ENCODE measurements at places on chromosomes 2 and 18. TPM values are rescaled to one million over a fixed set of nuclear protein-coding genes. Genes with fewer than 3 reads are reported as not detected.

The PSD4 gene
- polyA plus RNA-seq: 2.5 TPM

The ADAM23 gene
- polyA plus RNA-seq: 16.8 TPM

The INPP5D gene
- polyA plus RNA-seq: 8.1 TPM

The IL1B gene
- polyA plus RNA-seq: 6.1 TPM

The SLC9A4 gene
- 0.02 TPM for polyA plus RNA-seq

The BOLL gene
- polyA plus RNA-seq: 1.6 TPM

The RAB6D gene
- polyA plus RNA-seq: 1.4 TPM

The CNGA3 gene
- 0.35 TPM for polyA plus RNA-seq

The CD226 gene
- 0.66 TPM for polyA plus RNA-seq

The LOXHD1 gene
- 2.1 TPM for polyA plus RNA-seq

The FBLN7 gene
- polyA plus RNA-seq: 8.2 TPM

The ERFE gene
- 15.4 TPM for polyA plus RNA-seq

The ZSWIM2 gene
- polyA plus RNA-seq: not detected

The GAD1 gene
- 1.5 TPM for polyA plus RNA-seq

The SLC5A7 gene
- 0.72 TPM for polyA plus RNA-seq

The TNFRSF11A gene
- 2.6 TPM for polyA plus RNA-seq

The EFR3B gene
- 4.5 TPM for polyA plus RNA-seq

The CDH2 gene
- polyA plus RNA-seq: 4.1 TPM

The CXCR1 gene
- polyA plus RNA-seq: not detected

The TACR1 gene
- polyA plus RNA-seq: 0.27 TPM

The ADGRF3 gene
- 0.29 TPM for polyA plus RNA-seq

The SEC11C gene
- polyA plus RNA-seq: 10.6 TPM

The WDR35 gene
- 7.2 TPM for polyA plus RNA-seq

The REG3A gene
- not detected for polyA plus RNA-seq

The LOXL3 gene
- 6.9 TPM for polyA plus RNA-seq

The TLX2 gene
- not detected for polyA plus RNA-seq

The ALPI gene
- polyA plus RNA-seq: 3.7 TPM

The C2orf80 gene
- polyA plus RNA-seq: not detected

The CLEC4F gene
- 0.53 TPM for polyA plus RNA-seq

The KIF5C gene
- 0.86 TPM for polyA plus RNA-seq

The CIB4 gene
- not detected for polyA plus RNA-seq

The C2orf15 gene
- polyA plus RNA-seq: 0.13 TPM

The LRRC30 gene
- 3.1 TPM for polyA plus RNA-seq

The LYPD6 gene
- 1.8 TPM for polyA plus RNA-seq

The C2orf42 gene
- polyA plus RNA-seq: 11.3 TPM

The SLC14A1 gene
- polyA plus RNA-seq: 1.8 TPM

The CHRND gene
- polyA plus RNA-seq: 138 TPM

The RSAD2 gene
- 3.5 TPM for polyA plus RNA-seq

The EXOC6B gene
- polyA plus RNA-seq: 17.1 TPM

The PRKAG3 gene
- 20.4 TPM for polyA plus RNA-seq

The ZNF407 gene
- 5.8 TPM for polyA plus RNA-seq

The TEX44 gene
- polyA plus RNA-seq: not detected

The LHCGR gene
- polyA plus RNA-seq: 0.15 TPM

The UGT1A5 gene
- polyA plus RNA-seq: not detected

The MOGAT1 gene
- not detected for polyA plus RNA-seq

The GALR1 gene
- 0.03 TPM for polyA plus RNA-seq

Measured in muscle of leg (tissue), 16 donors.